CD14-positive monocyte (primary cell): ENCODE measurements at places on chromosomes 3 and 15.
A peak's percentile ranks its signal among the peaks of the same experiment; 100 is the strongest.

GRCh38 chr3:1117843-1118473 lies 25.1 kb downstream of the CNTN6 start:
- no peak for DNase-seq

GRCh38 chr3:126360046-126360713 lies 3.0 kb upstream of the KLF15 start:
- no peak for DNase-seq

GRCh38 chr3:45224824-45225464 lies 1.1 kb downstream of the TMEM158 start:
- peak; percentile 71 for DNase-seq

DNA sequence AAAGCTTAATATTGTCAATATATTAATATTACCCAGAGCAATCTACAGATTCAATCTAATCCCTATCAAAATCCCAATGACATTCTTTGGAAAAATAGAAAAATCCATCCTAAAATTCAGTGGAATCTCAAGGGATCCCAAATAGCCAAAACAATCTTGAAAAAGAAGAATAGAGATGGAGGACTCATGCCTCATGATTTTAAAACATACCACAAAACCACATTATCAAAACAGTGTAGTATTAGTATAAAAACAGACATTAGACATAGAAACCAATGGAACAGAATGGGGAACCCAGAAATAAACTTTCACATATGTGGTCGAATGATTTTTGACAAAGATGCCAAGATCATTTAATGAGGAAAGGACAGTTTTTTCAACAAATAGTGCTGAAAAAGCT lies 14.6 kb downstream of the NEK4 start:
- DNase-seq, result no peak

DNA sequence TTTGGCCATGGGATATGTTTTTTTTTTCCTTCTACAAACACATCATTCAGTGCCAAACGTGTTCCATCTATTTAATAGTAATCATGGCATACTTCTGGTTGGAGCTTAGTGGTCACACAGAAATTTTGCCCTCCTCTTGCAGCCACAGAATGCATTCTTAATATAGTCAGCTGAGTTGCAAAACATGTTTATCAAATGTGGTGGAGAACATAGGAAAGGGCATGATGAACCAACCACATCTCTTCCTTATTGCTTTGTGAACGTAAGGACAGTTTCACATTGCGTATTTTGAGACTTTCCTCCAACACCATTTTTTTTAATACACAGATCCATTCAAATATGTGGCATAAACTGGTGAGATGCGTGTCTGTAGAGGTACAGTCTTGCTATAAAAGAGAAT lies 106.8 kb downstream of the BBX start:
- DNase-seq, result peak; percentile 60

- no peak for DNase-seq
These were observed 73.9 kb downstream of the RNF13 start for GRCh38 chr3:149886957-149887356.

- no peak for DNase-seq
These were observed 38.0 kb upstream of the DPH6 start for GRCh38 chr15:35583863-35584528.

DNA sequence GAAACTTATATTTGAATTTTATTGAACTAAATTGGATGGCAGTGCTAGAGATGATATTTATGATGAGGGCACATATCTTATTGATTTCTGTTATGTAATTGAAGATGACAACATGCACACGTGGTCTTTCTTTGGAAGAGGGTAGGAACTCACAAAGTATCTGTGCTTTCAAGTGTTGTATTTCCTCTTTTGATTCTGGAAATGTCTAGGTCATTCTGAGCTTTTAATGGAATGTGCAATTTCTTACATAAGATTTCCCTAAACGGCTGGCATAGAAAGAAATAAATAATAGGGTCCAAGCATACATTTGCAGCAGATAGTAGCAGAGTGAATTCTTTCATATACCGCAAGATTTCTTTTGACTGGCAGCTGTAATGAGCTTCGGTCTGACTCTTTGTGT lies 10.1 kb upstream of the GPR171 start:
- no peak for DNase-seq

DNA sequence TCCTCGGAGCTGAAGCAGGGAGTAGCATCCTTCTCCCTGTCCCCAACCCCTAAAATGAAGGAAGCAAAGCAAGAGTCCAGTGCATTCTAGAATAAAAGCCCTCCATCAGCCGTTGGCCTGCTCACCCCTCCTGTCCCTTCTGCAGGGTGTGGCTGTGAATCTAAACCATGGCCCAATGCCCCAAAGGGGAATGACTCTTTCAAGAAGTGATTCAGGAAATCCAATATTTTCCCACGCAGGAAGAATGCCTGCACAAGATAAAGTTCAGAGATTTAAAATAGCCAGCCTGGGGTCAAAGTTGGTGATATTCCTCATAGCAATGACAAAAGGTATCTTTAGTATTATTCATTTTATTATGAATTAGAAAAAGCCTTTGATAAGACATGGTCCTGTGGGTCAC lies 38.5 kb downstream of the SLCO2A1 start:
- no peak for DNase-seq

DNA sequence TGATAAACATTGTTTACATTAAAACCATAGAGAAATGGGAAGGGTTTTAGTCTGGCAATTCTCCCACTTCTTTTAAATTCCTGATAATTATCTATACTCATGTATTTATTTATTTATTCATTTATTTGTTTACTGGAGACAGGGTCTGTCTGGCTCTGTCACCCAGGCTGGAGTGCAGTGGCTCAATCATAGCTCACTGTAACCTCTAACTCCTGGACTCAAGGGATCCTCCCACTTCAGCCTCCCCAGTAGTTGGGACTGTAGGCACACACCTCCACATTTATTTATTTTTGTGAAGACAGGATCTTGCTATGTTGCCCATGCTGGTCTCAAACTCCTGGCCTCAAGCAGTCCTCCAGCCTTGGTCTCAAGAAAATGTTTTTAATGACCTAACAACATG lies 2.5 kb upstream of the AEN start:
- DNase-seq, result no peak

DNA sequence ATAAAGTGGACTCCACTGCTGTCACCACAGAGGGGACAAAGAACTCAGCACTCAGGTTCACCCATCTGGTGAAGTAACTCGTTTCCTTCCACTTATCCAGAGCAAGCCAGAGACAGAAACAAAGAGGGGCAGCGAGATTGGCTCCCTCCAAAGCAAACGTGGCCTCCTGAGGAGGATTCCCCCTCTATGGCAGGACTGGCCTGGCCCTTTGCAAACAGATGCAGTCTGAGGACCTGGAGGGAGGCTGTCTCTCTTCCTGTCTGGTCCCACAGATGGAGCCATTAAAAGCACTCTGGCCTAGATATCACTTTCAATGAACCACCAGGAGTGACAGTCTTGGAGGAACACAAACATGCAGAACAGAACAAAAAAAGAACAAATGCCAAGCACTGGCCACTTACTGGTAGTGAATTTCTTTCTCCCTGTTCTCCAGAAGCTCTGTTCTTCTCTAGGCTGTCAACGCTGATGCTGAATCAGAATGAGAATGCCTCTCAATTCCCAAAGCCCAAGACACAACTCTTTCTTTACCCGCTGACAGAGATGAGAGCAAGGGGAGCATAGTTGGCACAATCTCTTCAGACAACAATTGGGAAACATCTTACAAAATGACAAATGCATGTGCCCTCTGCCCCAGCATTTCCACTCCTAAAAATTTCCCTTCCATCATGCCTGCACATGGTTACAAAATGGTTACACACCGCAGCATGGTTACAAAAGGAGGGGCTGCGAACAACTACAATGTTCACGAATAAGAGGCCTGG lies 14.3 kb downstream of the KLHL25 start:
- DNase-seq, result no peak

- no peak for DNase-seq
These were observed 12.6 kb downstream of the LIMD1 start for GRCh38 chr3:45606991-45607712.

GRCh38 chr15:29014493-29014892 lies 128.7 kb downstream of the APBA2 start:
- no peak for DNase-seq

GRCh38 chr15:69587723-69588426 lies 135.3 kb downstream of the RPLP1 start:
- DNase-seq, result peak; percentile 25

DNA sequence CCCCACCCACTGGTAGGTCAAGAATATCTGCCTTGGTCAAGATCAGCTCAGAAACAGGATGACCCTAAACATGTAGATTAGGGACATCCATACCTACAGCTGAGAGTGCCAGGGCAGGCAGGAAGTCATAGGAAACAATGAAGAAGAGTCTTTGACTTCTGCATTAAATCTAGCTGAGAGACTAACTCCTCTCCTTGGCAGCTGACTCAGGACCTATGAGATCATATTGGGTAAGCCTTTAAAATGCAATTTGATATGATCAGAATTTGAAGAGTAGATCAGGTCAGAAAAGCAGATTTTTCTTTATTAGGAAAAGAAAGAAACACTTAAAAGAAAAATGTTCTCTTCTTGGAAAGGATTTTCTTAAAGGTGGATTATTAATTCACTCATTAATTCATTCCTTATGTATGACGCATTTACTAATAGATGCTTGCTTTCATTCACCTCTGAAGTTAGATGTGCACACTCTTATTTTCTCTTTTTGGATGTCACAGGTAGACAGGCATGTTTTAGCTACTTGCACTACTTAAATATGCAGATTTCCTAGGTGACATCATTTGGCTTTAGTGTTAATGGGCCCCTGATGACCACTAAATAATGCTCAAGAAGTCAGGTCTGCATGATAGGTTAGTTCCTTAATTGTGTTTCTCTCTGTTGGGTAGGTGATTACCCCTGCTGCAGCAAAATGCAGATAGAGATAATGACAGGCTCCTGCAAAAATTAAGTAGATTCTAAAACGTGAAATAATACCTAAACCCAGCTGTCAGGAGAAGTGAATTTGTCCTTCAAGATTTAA lies 35.7 kb upstream of the GSK3B start:
- no peak for DNase-seq

GRCh38 chr3:194685065-194685717 lies 492 bp upstream of the FAM43A start:
- no peak for DNase-seq

GRCh38 chr3:10998542-10998941 lies 6.0 kb downstream of the SLC6A1 start:
- no peak for DNase-seq

DNA sequence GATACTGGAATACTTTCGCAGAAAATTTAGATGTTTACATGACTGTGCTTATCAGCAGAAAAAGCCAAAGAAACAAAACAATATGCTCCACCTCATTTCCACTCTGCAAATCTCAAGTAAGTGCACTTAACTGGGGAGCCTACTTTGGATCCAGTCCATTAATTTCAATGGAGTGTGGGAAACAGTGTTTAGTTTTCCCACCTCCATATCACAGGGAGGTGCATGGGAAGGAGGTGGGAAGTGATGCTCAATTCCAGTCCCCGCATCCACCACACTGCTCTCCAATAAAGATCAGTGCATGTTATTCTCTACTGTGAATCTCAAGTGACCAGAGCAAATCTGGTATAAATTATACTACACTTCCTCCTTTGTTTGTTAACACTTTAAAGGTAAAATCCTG lies 2.9 kb downstream of the NEDD4 start:
- no peak for DNase-seq

- peak; percentile 88 for DNase-seq
These were observed 71.1 kb upstream of the XCR1 start for GRCh38 chr3:46098319-46098761.

DNA sequence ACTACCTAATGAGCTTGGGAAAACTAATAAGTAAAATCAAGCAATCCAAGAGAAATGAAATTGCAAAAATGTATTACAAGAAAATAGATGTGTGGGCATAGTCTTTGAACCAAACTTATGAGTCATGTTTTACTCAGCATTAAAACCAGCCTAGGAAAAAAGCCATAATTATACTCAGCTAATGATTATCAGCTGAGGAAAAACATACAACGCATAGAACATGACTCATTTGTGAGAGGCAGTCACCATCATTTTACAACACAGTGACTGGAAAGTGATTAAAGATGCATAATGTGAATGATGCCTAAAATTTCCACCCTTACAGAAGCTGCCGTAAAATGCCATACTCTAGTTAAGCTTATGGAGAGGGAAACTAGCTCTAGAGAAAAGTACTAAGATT lies 238.0 kb upstream of the EOMES start:
- DNase-seq, result no peak

GRCh38 chr3:46538803-46539442 lies 27.2 kb downstream of the LRRC2 start:
- peak; percentile 70 for DNase-seq

GRCh38 chr3:128725547-128726022 lies 398 bp upstream of the RAB7A start:
- DNase-seq, result no peak

DNA sequence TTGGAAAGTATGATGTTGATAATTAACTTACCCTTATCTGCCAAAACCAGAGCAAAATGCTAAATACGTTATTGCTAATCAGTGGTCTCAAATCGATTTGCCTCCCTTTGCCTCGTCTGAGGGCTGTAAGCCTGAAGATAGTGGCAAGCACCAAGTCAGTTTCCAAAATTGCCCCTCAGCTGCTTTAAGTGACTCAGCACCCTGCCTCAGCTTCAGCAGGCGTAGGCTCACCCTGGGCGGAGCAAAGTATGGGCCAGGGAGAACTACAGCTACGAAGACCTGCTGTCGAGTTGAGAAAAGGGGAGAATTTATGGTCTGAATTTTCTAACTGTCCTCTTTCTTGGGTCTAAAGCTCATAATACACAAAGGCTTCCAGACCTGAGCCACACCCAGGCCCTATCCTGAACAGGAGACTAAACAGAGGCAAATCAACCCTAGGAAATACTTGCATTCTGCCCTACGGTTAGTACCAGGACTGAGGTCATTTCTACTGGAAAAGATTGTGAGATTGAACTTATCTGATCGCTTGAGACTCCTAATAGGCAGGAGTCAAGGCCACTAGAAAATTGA lies 59.7 kb downstream of the DCUN1D1 start:
- no peak for DNase-seq

- no peak for DNase-seq
These were observed 186.1 kb downstream of the TJP1 start for GRCh38 chr15:29636140-29636539.

DNA sequence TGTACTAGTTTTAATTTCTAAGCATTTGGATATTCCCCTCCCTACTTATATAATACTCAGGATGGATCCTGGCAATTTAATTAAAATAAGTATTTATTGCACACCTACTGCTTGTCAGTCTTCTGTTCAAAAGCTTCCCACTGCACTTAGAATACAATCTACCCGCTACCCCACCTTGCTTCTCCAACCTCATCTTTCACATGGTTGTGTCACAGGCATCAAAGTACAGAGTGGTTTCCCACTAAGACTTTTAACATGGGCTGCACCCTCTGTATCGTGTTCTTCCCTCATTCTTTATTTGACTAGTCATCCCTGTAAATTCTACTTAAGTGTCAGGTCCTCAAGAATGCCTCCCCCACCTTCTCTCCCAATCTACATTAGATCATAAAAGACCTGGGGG lies 35.0 kb downstream of the RIOX2 start:
- no peak for DNase-seq
